NCI-H1417 treated with DMSO at 0.1 percent for 48 hours (cell line): ENCODE measurements at places on chromosomes 4 and X.

DNA sequence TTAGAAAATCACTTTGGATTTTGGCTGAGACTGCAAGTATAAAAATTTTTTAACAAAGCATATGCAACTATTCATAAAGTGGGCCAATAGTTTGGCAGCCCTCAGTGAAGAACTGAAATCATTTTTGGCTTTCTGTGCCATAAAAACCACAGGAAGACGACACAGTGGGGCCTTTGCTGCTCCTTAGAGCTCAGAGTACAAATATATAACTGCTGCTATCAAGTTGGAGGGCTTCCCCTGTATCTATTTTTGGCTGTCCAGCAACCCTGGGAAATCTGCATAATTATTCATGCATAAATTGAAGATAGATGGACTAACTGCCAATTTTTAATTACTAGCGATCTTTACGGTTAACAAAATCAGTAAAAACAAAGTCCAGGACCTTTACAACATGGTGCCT, 51.5 kb upstream of the FTHL17 start:
- DNase-seq: no peak

GRCh38 chrX:17987783-17988182, 126.7 kb upstream of the RAI2 start:
- DNase-seq: no peak

GRCh38 chr4:92241094-92241493, 62.7 kb upstream of the GRID2 start:
- no peak for DNase-seq

DNA sequence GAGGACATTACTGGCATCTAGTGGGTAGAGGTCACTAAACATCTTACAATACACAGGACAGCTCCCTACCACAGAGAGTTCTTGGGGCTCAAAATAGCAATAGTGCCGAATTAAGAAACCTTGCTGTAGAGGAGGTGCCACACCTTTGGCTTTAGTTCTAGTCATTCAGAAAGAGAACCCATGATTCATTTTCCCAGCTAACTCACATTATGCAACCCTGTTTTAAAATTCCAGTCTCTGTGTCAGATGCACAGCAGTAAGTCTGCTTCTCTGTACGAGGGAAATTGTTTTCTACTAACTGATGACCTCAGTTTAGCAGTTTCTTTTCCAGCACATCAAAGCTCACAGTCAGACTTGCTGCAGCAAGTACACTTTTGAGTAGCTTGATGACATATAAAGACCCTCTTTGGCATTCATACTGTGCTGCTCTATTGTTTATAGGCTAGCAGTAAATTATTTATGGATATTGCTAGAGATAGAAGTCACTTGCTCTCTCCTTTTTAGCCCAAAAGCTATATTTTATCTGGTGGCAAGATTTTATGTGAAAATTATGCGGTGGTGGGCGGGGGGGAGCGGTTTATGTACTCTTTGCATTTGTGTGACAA, 487.8 kb upstream of the MAGEB18 start:
- no peak for DNase-seq

DNA sequence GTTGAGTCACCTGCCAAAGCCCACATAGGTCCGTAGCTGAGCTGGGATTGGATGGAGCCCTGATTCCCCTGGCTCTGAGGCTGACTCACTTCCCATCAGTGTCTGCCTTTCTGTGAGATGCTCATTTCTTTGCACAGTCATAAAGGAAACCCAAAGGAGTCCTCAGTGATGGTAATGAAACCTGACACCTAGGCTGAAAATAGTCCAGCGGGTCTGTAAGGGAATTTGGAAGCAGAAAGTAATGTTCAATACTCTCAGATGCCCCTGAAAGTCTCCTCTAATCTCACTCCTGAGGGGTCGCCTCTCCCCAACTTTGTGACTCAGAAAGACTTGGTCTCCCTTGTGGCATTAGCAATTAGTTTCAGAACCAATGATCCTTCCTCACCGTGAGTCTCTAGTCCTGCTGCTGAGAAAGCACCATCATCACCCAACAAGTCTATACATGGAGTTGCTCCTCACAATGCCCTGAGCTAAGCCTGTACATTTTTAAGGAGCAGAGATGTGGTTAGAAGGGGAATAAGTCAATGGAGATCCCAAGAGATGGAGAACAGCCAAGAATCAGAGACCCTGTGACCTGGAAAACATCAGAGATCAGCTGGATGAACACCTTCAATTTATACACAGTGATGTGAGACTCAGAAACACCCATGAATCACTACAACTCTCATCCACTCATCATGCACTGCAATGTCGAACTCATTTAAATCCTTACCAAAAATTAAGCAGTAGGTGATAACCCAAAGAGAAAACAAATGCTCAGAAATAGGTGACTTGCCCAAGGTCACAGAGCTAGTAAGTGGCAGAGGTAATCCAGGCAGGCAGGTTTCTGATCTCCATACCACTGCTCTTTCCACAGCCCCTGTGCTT, 219.0 kb upstream of the CPEB2 start:
- no peak for DNase-seq

DNA sequence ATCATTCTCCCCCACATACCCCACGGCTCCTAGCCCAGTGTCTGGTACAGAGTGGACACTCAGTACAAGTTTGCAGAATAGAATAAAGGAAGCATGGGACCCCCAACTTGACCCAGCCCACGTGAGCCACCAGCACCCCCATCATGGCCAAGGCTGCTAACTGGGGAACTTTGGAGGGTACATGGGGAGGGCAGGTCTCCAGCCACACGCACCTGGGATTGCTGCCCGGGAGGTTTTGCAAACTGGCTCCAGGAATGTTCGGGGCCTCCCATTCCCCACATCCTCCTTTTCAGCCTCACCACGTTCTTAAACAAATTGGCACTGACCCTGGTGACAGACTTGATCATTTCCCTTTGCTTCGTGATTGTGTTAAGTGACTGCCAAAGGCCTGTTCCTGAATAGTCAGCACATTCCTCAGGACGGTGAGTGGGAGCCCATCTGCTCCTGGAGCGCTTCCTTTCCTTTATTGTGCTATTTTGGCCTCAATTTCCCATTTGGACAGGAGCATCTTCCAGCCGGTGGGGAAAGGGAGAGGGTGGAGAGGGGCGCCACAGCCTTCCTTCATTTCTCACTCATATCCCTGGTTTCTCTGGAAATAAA, 18.7 kb upstream of the XPNPEP2 start:
- no peak for DNase-seq

DNA sequence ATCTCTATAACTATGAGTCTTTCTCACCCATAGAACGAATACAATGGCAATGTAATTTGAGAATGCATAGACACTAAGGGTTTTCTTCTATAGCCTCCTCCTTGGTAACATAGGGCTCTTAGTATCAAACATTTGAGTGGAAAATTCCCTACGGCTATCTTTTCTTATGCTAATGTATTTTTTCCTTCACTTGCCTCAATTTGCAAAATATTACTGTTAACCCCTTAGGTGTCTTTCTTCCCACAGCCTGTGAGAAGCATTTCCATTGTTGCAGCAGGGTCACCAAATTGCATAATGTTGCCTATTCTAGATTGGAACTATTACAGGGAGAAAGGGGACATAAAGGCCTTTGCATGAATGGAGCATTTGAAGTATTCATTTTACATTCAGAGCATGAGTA, 140.5 kb upstream of the RAPGEF2 start:
- no peak for DNase-seq

DNA sequence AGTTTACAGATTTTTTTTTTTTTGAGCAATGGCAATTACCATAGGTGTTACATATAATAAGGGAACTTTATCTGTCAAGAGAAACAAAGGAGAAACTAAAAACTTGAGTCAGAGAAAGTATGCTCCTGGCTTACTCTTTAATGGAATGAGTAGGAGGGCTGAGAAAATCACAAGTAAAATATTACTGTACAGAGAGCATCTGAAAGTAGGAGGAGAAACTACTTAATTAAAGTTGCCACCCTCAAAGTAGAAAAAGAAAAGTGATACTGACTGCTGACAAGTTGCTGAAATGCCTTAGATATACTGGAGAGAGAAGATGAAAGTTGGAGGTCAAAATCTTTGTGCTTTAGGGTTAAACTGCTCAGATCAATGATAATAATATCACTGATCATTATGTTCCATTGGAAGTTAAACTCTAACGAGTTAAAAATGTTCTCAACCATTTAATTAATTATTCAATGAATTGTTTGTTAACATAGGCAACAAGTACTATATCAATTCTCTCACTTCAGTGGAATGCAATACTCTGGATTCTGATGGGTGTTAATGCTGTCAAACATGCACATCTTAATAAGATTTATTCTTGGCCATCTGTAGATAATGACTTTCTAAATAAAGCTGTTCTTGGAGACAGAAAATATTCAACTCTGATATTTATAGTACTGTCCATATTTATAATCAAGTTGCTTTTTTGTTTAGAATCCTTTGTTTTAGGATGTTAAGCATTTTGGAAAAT, 61.2 kb upstream of the CAMK2D start:
- no peak for DNase-seq

GRCh38 chrX:124378643-124379042, 32.3 kb downstream of the SH2D1A start:
- no peak for DNase-seq
